ENCODE measurements at places on chromosomes 5 and 9.
A peak's percentile ranks its signal among the peaks of the same experiment; 100 is the strongest.

- DNase-seq, result no peak
Observed at GRCh38 chr5:81182396-81183390, 50.4 kb upstream of the CKMT2 start.

- DNase-seq, result no peak
Observed at GRCh38 chr9:21265421-21266189, 25.8 kb upstream of the IFNA14 start.

DNA sequence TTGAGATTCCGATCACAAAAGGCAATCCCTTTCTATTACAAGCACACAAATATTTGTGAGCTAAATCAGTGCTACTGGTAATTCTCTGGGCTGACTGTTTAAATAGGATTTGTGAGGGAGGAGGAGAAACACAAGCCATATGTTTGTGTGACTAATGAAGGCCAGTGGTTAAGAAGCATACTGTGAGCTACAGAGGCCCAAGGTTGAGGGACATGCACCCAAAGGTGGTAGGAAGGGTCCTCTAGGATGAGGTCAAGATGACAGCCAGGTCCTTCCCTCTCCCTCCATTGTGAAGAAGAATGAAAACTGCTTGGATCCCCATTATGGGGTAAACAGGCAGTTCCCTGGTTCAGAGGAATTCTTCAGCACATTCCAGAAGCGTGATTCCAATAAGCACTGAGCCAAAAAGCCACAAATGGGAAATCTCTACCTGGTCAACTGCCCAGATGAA is 83.9 kb downstream of the SPOCK1 start:
- peak; percentile 10 for DNase-seq

DNA sequence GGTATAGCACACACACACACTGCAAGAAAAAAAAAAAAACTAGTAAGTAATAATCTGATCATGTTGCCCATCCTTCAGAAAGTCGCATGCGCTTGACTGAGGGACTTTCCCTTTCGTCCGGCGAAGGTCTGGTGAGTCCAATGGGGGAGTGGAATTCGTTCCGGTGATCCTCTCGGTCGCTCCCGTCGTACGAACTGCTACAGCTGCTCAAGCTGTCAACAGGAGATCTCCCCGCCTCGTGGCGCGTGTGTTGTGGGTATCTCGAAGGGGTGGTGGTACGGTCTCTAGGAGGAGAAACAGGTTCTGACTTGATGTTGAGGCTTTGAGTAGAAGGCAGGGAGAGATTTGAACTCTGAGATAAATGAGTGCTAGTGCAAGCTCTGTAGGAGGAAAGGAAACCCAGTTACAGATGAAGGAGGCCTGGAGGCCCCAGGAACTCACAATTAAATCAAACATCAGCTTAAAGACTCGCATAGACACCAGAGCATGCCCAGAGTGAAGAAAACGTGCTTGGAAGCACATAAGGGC is 160.4 kb downstream of the MEF2C start:
- no peak for DNase-seq

DNA sequence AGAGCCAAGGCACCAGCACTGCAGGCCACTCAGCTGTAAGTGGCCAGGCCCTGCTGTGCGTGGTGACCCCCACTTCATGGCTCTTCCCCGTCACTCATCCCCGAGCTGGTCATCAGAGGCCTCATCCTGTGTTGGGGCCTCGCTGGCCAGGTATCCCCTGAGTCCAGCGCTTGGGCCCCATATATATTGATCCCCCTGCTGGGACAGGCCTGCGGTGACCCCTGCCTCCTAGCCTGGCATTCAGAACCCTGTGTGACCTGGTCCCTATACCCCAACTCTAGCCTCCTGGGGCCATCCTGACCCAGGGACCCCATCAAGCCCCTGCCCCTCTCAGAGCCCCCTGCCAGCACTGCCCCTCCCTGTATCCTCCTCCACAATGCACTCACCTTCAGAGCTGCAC is 12.7 kb downstream of the GBGT1 start:
- DNase-seq, result no peak

DNA sequence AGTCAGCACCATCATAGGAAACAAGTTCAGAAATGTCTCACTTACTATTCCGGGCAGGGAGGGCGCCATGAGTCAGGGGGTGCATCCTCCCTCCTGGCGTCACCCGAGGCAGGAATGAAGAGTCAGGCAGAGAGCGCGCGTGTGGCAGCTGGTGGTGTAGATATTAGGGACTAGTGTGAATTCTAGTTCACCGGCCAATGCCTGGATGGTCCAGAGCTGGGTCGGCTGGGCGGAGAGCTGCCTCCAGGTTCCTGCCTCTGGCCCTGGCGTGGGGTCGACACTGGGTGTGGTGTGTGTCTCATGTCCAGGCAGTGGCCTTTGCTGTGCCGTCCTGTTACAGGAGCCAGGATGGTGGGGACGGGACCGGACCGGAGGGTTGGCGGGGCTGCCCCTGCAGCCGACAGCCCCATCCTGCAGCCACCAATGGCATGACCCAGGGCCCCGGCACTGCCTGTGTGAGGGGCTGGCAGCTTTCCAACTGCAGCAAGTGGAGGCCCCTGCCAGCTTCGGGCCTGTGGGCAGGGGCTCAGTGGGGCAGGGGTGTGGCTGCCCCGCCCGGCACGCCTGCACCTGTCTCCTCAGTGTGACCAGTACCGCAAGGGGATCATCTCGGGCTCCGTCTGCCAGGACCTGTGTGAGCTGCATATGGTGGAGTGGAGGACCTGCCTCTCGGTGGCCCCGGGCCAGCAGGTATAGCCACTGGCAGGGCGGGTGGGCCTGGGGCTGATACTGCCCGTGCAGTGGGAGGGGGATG is 9.1 kb downstream of the DIPK1B start:
- no peak for DNase-seq

DNA sequence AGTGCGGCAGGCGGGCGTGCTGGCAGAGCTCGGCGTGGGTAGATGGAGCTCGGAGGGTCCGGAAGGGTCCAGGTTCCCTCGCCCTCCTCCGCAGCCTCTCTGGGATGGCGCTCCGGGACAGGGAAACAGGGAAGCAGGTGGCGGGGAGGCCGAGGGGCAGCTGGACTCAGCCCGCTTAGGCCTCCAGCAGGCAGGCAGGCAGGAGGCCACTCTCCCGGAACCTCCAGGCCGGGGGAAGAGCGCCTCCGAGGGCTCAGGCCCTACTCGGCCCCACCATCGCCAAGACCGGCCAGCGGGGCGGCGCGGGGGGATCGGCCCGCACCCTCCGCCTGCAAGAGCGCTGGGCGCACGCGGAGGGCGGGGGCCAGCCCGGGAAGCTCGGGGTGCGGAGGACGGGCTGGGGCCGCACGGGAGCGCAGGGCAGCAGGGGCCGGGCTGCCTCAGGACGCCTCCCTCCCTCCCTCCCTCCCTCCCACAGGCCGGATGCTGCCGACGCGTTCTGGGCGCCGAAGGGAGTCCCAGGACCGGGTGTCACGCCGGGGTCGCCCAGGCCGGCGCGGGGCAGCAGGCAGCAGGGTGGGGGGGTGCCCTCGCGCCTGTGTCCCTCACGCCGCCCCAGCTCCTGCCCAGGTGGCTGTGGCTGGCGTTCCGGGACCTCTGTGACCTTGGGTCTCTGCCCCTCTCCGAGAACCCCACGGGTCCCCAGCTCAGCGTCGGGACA is 977 bp downstream of the MGAT4B start:
- no peak for DNase-seq

- no peak for DNase-seq
Observed at GRCh38 chr5:147659166-147659929, 123.2 kb downstream of the JAKMIP2 start.

- DNase-seq, result no peak
Observed at GRCh38 chr5:141966963-141967333, 2.0 kb upstream of the RNF14 start.

DNA sequence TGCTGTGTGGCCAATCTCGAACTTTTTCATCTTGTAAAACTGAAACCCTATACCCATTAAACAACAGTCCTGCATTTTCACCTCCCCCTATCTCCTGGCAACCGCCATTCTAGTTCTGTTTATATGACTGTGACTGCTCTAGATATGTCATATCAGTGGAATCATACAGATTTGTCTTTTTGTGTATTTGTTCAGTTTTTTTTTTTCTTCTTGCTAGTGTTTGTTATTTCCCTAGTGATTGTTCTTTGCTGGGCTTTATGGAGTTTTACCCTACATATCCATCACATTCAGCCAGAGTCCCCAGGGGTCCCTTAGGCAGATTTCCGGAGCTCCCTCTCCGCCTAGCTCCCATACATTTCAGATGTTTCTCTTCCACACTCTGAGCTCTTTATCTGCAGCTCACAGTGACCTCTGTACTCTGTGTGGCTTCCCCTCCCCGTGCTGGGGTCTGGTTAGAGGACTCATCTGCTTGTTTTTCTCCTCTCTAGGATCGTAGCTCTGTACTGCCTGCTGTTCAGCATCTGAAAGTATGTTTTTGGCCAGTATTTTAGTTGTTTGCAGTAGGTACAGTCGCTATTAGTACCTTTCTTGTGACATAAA is 25.1 kb upstream of the CARTPT start:
- no peak for DNase-seq

DNA sequence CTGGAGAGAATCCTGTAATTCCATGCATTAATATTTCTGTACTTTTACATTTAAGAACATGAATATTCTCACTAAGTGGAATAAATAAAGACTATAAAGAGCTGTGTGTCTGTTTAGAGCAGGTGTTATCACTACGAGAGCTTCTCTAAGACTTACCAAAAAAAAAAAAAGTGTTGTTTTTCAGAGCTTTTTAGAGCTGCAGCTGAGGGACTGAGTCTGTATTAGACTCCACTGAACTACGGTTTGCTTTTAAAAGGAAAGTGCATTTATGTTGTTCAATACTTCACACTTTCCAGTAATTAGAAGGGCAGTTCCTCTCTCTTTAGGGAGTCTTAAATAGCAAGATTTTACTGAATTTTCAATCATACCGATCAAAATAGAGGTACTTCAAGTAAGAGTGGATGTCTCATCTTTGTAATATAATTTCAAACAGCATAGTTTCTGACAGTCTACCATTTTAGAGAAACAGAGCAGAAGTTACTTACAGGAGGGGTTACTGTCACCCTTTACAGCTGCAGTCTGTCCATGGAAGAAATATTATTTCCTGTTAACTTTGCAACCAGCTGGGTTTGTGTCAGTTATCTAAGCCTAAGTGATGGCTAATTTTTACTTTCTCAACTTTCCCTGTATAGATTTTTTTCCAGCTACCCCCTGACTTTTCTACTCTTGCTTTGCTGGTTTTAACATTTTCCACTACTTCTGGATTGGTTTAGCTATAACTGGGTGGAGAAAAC is 2.4 kb downstream of the SYK start:
- DNase-seq, result no peak

DNA sequence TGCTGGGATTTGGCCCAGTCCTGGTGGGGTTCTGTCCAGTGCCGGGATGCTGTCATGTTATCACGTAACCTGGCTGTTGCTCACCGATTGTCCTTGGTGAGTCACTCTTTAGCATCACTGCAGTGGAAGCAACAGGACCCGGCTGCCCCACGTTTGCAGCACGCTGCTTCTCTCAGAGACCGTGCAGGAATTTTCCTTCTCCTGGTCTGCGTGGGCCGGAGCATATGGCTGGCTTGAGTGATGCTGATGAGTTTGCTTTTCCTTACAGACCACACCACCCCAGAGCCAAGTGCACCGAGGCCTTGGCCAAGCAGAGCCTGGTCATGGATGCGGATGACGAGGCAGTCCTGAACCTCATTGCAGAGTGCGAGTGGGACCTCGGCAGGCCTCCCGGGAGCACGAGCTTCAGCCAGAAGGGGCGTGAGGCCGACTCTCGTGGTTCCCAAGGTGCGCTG is 21.4 kb downstream of the CEP72 start:
- no peak for DNase-seq

- DNase-seq, result peak; percentile 89
Observed at GRCh38 chr5:52840277-52841050, 52.7 kb downstream of the ITGA1 start.

- DNase-seq, result no peak
Observed at GRCh38 chr5:97844797-97845196, 661.8 kb upstream of the RIOK2 start.

DNA sequence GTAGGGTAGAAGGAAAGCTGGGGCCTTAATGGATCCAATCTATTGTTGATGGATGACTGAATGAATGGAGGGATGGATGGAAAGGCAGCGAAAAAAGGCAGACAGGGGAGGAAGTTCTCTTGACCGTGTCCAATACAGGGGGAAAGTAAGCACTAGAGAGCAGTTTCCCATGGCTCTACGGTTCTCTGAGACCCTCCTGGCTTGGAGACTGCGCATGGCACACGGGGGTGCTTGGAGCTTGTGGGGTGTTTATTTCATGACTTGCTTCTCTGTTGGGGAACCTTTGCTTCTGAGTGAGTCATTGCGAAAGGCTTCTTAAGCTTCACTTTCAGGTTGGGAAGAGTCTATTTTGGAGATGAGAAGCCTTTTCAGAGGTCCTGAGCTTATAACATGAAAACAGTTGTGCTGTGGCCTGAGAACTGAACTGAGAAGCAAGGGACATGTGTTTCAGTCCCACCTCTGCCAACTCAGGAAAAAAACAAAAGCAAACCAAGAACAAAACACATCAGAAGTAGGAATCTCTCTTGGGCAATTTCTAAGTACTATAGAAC is 12.8 kb upstream of the TEX48 start:
- DNase-seq, result no peak

GRCh38 chr5:127814588-127814973 is 111.4 kb downstream of the CCDC192 start:
- DNase-seq, result no peak

- no peak for DNase-seq
Observed at GRCh38 chr9:98080326-98080725, 23.8 kb downstream of the NANS start.

GRCh38 chr5:131212471-131213021 is 41.8 kb downstream of the LYRM7 start:
- DNase-seq, result no peak

DNA sequence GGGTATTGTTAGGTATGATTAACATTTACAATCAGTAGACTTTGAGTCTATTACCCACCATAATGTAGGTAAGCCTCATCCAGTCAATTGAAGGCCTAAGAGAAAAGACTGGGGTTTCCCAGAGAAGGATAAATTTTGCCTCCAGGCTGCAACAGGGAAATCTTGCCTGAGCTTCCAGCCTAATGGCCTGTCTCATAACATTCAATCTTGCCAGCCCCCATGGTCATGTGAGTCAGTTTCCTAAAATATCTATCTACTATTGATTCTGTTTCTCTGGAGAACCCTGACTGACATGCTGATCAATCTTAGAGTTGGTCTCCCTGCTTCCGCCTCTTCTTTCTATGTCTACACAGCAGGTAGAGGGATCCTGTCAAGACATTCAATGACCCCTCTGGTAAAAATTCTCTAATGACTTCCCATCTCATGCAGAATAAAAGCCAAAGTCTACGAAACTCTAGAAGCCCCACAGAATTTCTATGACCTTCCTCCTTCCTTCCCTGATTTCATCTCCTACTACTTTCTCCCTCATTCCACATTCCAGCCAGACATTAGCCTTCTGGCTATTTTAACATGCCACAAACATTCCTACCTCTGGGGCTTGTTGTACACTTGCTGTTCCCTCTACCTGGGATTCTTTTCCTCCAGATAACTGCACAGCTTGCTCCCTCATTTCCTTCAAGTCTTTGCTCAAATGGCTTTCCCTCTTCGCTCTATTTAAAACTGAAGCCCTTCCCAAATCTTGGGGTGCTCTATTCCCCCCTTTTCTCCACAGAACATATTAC is 60.2 kb downstream of the FBXW11 start:
- no peak for DNase-seq

Data from osteocyte (in vitro differentiated cells).